ENCODE measurements at places on chromosomes 4 and X.

GRCh38 chr4:95021099-95021498 is 263.3 kb downstream of the BMPR1B start:
- no peak for DNase-seq

DNA sequence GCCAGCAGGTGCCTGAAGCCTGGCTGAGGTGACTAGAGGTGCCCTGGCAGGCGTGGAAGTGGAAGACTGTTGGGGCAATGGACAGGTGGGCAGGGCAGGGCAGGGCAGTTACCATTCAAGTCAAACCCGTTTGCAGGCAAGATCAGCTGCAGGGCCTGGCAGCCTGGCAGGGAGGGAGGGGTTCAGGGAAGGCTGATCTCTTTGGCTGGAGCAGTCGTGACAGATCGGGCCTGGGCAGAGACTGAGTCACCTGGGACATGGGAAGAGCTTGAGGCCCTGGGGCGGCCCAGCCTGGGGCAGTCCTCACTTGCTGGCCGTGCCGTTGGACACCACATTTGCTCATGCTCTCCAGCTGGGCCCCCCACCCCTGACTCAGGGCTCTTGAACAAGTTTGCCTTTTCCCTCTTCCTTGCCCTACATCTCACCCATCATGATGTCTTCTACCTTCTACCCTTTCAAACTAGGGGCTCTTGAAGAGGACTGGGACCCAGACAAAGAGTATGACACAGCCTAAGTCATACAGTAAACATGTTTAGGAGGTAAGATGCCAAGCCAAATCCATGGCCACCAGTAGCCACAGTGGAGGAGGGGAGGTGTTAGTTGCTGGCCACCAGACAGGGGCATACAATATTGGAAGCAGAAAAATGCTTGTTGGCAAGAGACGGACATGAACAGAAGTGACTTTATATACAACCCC is 2.0 kb upstream of the ZNF185 start:
- DNase-seq, result no peak

DNA sequence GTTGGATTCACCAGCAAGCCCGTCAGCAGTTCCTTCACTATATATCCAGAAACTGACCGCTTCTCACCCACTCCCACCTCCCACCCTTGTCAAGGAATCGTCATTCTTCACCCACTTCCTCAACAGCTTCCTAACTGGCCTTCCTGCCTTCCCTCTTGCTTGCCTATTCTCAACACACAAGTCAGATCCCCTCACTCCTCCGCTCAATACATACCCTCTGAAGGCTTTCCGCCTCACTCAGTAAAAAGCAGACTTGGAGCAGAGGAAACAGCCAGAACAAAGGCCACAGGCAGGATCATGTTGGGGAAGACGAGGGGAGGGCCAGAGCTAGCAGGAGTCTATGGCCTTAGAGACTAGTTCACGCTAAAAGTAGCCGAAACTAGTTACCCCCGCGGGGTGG is 23.7 kb downstream of the RWDD4 start:
- DNase-seq, result no peak

- DNase-seq, result no peak
Observed at GRCh38 chr4:168917138-168917779, 92.8 kb downstream of the CBR4 start.

DNA sequence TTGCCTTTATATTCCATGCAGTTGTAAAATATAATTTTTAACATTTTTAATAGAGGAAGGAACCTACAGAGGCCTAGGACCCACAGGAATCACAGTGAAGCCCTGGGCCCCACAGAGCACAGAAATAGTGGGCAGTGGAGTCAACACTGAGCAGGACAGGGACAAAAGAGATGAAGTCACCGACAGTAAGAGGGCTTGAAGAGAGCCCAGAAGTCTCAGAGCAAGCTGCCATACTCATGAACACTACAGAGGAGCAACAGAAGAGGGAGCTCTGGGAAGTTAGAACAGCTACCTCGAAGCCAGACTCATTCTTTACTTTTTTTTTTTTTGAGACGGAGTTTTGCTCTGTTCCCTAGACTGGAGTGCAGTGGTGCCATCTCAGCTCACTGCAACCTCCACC is 149.3 kb upstream of the TENM3 start:
- DNase-seq, result no peak

All from KG1 (cell line).